B cell (primary cell): ENCODE measurements at places on chromosomes 11 and 22. TPM values are rescaled to one million over a fixed set of nuclear protein-coding genes. Genes with fewer than 3 reads are reported as not detected.

DNA sequence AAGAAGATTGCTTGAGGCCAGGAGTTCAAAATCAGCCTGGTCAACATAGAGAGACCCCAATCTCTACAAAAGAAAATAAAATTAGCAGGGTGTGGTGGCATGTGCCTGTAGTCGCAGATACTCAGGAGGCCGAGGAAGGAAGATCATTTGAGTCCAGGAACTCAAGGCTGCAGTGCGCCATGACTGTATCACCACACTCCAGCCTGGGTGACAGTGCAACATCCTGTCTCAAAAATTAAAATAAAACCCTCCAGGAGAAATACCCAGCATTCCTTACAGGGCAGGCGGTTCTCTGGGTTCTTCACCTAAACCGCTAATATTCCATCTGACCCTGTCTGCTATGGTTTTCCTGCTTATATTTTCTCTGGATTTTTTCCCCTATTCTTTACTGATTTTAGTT is 13.5 kb downstream of the TCF20 start:
- H3K27ac ChIP-seq: no peak overlapping the region
- no peak for DNase-seq
- H3K36me3 ChIP-seq: no peaks in the 10 kb centered on the region
- no peak overlapping the region for H3K4me3 ChIP-seq
- H3K4me1 ChIP-seq: peaks cover 4% of the 10 kb centered on the region

GRCh38 chr11:97567801-97568200 is 1178.0 kb downstream of the JRKL start:
- no peaks in the 10 kb centered on the region for H3K27me3 ChIP-seq
- DNase-seq: no peak
- no peaks in the 10 kb centered on the region for H3K36me3 ChIP-seq

- no peak within 1 kb of the TSS for H3K27ac ChIP-seq
- DNase-seq: no peak
- H3K4me3 ChIP-seq: no peak within 1 kb of the TSS
- H3K36me3 ChIP-seq: no peaks in the 10 kb centered on the region
- H3K4me1 ChIP-seq: peaks cover 38% of the 10 kb centered on the region
Measured at GRCh38 chr22:23579870-23580575, at the start of gene IGLL1. Gene IGLL1 (minus strand): TSS chr22:23580290. CDS start chr22:23580190, 100 bp downstream.

The ISX gene
- not detected in 2 replicates for polyA plus RNA-seq
